Fibroblast of lung (primary cell): ENCODE measurements at places on chromosomes 6 and 20. TPM values are rescaled to one million over a fixed set of nuclear protein-coding genes. Genes with fewer than 3 reads are reported as not detected.

Gene PRR18
- polyA plus RNA-seq, result 0.01 TPM in 1 of 2 replicates, not detected in the other

Gene CPNE5
- 0.02 TPM in 2 replicates for polyA plus RNA-seq

Gene BACH2
- polyA plus RNA-seq, result 2.2 TPM in 2 replicates

Gene CNR1
- not detected in 2 replicates for polyA plus RNA-seq

Gene SYNDIG1
- polyA plus RNA-seq, result 0.02 and 0.08 TPM in 2 replicates

Gene CGAS
- polyA plus RNA-seq, result 1.6 and 2.7 TPM in 2 replicates

Gene GRIK2
- polyA plus RNA-seq, result 0.12 and 0.40 TPM in 2 replicates

Gene DPPA5
- not detected in 2 replicates for polyA plus RNA-seq

Gene PTCHD4
- 0.57 and 0.99 TPM in 2 replicates for polyA plus RNA-seq

Gene SKIC2
- 21.6 and 29.9 TPM in 2 replicates for polyA plus RNA-seq

Gene GPLD1
- polyA plus RNA-seq, result 0.01 and 0.07 TPM in 2 replicates

Gene TFAP2A
- polyA plus RNA-seq, result 0.03 and 0.05 TPM in 2 replicates

Gene GMEB2
- polyA plus RNA-seq, result 6.3 and 7.9 TPM in 2 replicates

Gene TBXT
- not detected in 2 replicates for polyA plus RNA-seq

Gene OPN5
- polyA plus RNA-seq, result not detected in 2 replicates
